ENCODE measurements at places on chromosomes 5 and 9.

- DNase-seq, result no peak
Measured at GRCh38 chr5:104347119-104347708, 784.6 kb upstream of the NUDT12 start.

GRCh38 chr5:125150041-125150669, 403.7 kb upstream of the ZNF608 start:
- no peak for DNase-seq

GRCh38 chr9:98882569-98882923, 61.2 kb upstream of the COL15A1 start:
- no peak for DNase-seq

DNA sequence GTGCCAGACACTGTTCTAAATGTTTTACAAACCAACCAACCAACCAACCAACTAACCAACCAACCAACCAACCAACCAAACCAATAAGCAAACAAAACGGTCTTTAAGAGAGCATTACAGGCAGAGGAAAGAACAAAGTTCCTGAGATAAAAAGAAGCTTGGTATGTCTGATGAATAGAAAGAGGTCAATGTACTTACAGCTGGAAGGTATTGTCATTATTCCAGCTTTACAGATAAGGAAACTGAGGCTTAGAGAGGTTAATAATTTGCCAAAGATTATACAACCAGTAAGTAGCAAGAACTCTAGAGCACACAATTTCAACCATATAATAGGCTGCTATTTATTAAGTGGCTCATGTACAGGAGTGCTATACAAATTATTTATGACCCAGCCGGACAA, 29.6 kb downstream of the C9orf57 start:
- DNase-seq, result no peak

Measured in C1 segment of cervical spinal cord (tissue), 14 donors.